ENCODE measurements at places on chromosomes 11 and 22.
A peak's percentile ranks its signal among the peaks of the same experiment; 100 is the strongest.

DNA sequence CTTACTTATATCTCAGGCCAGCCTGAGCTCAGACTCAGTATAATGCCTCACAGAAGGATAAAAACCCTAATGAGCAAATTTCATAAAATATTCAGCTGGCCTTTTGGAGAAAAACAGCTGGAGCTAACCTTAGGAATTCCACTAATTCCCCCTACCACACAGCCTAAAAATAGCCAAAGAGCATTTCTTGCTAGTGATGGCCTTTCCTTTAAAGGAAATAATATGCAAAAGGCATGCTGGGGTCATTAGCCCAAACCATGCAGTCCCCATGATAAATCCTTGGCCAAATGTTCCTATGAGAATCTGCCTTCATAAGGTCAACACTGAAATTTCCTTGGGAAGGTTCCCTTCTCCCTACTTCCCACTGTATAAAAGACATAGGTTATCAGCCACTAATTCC is 38.2 kb downstream of the SYTL2 start:
- no peak for DNase-seq

DNA sequence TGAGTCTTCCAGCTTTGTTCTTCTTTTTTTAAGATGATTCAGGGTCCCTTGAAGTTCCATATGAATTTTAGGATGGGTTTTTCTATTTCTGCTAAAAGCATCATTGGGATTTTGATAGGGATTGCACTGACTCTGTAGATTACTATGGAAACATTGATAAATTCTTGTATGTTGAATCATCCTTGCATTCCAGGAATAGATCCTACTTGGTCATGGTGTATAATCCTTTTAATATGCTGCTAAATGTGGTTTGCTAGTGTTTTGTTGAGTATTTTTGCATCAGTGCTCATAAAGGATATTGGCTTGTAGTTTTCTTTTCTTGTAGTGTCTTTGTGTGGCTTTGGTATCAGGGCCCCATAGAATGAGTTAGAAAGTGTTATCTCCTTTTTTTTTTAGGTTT is 34.9 kb upstream of the PHOX2A start:
- no peak for DNase-seq

GRCh38 chr11:34731603-34732002 is 110.7 kb downstream of the EHF start:
- no peak for DNase-seq

DNA sequence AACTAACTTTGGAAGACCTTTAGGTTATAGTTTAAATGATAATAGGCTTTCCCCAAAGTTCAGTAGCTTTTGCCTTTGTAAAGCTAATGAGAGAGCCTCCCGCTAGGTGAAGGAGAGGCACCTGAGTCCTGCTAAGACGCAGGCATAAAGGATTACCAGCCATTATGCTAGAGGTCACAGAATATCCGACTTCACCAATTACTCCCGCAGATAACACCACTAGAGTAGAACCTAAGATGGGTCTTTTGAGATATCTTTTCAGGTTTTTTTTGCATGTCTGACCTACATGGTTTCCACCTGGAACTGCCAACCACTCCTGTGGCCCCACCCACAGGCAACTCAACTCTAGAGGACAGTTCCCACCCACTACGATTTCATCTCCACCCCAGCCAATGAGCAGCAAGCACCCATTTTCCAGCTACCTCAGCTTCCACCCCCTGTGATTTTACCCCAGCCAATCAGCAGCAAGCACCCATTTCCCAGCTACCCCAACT is 314.3 kb downstream of the BRD1 start:
- DNase-seq, result no peak

- no peak for DNase-seq
These were observed 19.1 kb downstream of the RFPL2 start for GRCh38 chr22:32185821-32186220.

GRCh38 chr22:42367980-42368378 is 64.2 kb downstream of the NFAM1 start:
- DNase-seq, result no peak

DNA sequence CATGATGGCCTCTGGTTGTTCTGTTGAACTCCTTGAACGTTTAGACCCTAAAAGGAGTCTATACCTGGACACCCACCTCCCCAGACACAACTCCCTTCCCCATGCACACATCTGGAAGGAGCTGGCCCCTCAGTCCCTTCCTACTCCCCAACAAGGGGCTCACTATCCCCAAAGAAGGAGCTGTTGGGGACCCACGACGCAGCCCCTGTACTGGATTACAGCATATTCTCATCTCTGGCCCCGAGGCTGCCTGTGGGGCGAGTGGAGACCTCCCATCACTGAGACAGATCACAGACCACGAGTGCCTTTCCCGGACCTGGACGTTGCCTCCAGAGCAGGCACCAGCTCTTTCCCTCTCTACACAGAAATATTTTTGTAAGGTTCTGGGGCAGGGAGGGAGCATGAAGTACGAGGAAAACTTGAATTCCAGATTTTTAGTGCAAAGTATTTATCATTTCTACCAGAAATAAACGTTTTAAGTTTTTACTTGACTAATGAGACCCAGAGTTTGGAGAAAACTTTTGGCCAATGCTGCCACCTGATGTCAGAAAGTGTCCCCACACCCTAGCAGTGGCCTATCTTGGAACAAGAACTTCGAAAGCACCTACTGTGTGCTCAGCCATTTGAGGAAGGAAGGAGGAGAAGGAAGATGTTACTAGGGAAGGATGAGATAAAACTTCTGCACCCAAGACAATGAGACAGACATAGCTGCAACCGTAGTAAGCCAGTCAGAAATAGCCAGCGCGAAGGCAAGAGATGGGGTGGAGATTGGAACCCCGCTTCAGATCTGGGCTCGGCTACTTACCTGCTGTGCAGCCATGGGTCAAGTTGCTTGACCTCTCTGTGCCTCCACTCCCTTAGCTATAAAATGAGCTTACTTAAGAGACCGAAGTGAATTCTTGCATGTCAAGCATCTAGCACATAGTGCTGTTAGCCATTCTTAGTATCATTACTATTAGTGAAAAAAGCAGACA is 10.2 kb upstream of the POU2F3 start:
- DNase-seq, result peak; percentile 10

- no peak for DNase-seq
These were observed 556.6 kb downstream of the MIAT start for GRCh38 chr22:27213766-27214581.

GRCh38 chr11:64834723-64835615 is 9.5 kb downstream of the CDC42BPG start:
- DNase-seq, result no peak

- no peak for DNase-seq
These were observed 15.8 kb downstream of the ABTB2 start for GRCh38 chr11:34341931-34342533.

DNA sequence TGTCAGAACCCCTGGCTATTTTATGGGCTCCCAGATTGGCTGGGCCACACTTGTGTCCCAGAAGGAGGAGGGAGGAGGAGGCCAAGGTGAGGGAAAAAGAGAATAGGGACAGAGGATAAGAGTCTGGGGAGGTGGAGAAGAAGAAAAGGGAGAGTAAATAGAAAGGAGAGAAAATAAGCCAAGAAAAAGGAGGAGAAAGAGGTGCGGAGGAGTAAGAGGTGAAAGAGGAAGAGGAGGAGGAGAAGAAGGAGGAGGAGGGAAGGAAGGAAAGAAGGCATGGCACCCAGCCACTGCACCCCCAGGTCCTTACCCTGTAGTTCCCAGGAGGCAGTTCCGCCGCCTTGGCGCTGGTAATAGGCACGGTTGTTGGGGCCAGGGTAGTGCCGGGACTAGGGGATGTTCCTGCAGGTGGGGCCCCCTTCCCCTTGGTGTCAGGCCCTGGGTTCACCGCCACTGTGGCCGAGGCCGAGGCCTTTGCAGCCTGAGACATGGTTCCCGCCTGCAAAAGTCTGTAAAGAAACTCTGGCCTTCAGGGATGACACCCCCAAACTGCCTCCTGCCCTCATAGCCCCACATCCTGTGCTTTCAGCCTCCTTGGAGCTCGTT is 1.9 kb downstream of the CRYBB1 start:
- DNase-seq, result no peak

GRCh38 chr11:127733552-127733951 is 733.0 kb upstream of the KIRREL3 start:
- DNase-seq, result no peak

DNA sequence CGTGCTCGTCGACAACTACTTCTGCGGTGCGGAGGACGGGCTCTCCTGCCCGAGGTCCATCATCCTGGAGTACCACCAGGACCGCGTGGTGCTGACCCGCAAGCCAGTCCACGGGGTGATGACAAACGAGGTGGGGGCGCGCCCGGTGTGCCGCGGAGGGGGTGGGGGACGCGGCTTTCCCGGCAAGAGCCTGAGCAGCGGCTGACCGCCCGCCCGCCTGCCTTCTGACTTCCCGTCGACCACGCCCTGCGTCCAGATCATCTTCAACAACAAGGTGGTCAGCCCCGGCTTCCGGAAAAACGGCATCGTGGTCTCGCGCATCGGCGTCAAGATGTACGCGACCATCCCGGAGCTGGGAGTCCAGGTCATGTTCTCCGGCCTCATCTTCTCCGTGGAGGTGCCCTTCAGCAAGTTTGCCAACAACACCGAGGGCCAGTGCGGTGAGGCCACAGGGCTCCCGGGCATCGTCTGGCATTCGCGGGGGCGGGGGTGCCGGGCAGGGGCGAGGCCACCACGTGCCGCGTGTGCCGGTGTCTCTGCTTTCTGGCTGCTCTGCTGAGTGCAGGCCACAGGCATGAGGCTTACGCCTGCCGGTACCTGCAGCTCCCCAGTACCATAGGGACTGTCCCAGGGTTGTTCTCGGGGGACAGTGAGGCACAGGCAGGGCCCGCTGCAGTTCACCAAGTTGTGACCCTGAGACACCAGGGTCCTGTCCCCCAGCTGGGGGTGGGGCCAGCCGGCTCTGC is 28.5 kb upstream of the MUC5B start:
- no peak for DNase-seq

DNA sequence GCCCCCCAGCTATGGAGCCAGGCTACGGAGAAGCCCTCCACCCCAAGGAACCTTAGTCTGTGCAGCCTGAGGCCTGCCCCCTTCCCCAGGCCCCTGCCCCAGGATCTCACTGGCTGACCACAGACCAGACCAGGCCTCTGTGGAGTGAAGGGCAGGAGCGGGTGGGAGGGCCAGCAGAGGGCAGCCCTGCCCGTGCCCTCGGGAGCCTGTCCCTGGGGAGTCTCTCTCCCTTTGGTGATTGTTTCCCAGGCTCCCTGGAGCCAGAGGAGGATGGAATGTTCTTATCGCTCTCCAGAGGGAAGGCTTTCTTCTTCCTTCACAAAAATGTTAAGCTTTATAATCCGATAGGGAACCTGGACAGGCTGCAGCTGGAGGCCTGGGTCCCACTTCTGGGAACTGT is 455.3 kb downstream of the SOX6 start:
- DNase-seq, result no peak

DNA sequence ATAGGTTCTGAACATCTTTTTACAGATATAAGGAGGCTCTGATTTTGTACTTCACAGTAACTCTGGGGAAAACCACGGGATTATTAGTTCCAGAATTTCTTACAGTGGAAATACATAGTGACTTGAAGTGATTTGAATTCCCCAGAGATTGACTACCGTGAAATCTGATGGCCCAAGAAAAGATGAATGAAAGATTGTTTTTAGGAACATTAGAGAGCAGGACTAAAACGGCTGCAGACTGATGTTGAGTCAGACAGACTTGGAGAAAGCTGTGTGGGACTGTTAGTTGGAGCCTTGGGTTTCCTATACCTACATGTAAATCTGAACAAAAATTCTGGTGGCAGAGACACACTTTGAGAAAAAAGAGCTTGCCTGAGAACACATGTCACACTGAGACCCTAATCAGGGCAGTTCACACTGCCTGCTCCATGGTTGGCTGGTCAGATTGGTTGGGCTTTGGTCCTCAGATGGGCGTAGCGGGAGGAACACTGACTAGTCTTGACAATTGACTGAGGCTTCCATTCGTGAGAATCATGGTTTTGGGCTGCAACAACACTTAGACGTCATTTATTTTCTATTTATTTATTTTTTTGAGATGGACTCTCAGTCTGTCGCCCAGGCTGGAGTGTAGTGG is 6.8 kb downstream of the PPP6R3 start:
- no peak for DNase-seq

GRCh38 chr11:37394236-37394870 is 796.3 kb upstream of the RAG2 start:
- DNase-seq, result no peak

DNA sequence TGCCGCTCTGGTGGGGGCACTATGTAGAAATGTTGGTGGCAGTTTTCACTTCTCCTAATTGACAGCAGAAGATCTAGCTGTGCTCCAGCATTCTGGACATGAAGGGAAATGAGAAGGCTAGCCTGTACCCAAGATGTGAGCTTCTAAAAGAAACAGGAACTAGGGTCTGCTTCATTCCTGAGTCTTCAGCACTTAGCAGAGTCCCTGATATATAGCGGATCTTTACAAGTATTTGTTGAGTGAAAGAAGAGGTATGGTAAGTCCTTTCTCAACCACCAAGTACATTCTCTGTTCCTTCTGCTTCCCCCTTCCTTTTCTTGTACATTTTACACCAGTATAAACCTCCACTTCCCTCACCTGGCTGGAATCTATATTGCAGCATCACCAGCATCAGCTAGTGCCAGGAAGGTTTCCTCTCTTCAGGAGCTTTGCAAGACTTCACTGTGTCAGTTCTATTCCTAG is 408.3 kb upstream of the CADM1 start:
- DNase-seq, result peak; percentile 9

- no peak for DNase-seq
These were observed 3.6 kb downstream of the OTOG start for GRCh38 chr11:17550450-17551346.

GRCh38 chr11:64229744-64230170 is 591 bp upstream of the DNAJC4 start:
- DNase-seq, result no peak

DNA sequence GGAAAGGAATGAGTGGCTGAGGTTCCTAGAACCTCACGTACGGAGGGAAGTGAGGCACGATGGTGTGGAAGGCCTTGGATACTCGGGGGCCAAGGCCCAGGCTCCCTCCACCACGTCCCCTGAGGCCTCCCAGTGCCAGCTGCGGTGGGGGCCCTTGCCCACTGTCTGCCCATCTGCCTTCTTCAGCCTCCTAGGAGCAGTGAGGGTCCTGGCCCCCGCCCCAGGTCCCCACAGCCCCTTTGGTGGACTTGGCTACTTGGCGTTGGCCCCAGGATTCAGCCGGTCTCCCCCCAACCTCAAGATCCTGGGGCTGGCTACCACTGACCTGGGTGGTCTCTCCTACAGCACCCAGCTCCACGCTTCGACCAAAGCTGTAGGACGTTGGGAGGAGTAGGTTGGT is 373.6 kb downstream of the TBC1D22A start:
- DNase-seq, result no peak

DNA sequence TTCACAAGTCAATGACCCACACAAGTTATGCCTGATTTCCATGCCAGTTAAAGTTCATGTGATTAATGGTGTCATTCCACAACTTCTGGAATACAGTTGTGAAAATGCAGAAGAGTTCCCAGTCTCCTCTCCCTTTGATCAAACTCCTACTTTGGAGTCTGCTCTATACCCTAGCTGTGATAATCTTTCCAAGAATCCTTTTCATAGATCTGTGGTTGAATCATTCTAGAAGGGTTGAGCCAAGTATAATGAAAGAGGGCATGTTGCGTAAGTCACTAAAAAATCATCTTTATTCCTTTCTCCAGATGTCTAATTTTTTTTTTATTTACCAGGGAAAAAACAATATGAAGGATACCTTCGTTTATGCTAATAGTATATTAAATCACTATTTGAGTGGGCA is 89.7 kb upstream of the CARD18 start:
- no peak for DNase-seq

- DNase-seq, result no peak
These were observed 23.9 kb upstream of the OR9Q2 start for GRCh38 chr11:58164990-58165389.

GRCh38 chr11:7300281-7300680 is 48.6 kb downstream of the SYT9 start:
- DNase-seq, result no peak

Data from substantia nigra (tissue), 51 donors.